ENCODE measurements at places on chromosomes 2 and 18. TPM values are rescaled to one million over a fixed set of nuclear protein-coding genes. Genes with fewer than 3 reads are reported as not detected.

DNA sequence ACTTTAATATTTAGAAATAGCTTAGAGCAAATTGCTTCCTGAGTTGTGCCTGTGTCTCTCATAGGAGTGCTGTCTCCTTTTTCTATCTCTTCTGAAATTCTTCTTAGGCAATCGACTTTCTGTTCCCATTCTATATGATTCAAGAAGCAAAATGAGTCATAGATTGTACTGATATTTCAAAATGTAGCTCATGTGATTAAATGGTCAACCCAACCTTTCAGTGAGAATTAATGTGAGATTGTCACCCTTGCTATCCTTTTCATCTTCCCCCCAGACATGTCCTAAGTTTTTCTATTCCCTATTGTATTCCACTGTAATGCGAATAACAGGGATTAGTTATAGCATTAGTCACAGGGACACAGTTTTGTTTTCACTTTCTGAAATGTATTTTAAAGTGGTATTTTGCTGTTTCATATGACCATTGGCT lies 413.6 kb downstream of the THSD7B start:
- DNase-seq = no peak

- DNase-seq = no peak
Measured at GRCh38 chr2:142599504-142599903, 278.0 kb upstream of the KYNU start.

DNA sequence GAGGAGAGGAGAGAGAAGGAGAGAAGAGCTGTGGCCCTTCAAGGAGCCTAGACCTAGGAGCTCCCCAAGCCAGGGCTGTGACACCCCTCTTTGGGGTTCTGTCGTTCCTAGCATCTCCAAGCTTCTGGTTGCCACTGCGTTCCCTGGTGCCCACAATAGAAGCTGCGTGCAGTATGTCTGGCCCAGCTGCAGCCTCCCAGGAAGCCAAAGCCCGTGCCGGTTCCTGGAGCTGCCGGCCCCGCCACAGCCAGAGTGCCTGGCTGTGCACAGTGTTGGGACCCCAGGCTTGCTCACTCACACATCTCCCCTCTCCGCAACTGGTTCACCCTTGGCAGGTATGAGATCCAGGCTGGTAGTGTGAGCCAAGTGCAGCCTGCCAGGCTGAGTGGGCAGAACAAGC lies 367.7 kb upstream of the MC4R start:
- no peak for DNase-seq

GRCh38 chr2:105546628-105546974 lies 147.8 kb upstream of the FHL2 start:
- peak; percentile 25 for DNase-seq

DNA sequence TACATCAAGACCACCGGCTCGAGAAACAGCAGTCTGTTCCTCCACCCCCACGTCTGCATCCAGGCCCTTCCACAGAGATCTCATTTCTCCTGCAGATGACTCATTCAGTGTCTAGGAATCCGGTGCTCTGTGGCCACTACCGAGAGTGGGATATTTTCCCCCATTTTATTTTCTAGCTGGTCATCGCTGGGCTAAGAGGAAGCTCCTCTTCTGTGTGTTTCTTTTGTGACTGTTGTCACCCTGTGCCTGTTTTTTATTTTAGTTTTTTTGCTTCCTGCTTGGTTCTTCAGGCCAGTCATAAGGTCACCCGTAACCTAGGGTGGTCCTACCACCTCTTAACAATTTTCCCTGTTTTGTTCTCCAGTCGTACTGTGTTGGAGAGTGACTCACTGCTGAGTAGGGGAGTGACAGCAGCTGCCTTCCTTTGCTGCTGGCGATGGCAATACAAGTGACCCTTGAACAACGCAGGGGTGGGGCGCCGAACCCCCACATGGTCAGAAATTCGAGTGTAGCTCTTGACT lies 6.7 kb downstream of the RAMP1 start:
- no peak for DNase-seq

DNA sequence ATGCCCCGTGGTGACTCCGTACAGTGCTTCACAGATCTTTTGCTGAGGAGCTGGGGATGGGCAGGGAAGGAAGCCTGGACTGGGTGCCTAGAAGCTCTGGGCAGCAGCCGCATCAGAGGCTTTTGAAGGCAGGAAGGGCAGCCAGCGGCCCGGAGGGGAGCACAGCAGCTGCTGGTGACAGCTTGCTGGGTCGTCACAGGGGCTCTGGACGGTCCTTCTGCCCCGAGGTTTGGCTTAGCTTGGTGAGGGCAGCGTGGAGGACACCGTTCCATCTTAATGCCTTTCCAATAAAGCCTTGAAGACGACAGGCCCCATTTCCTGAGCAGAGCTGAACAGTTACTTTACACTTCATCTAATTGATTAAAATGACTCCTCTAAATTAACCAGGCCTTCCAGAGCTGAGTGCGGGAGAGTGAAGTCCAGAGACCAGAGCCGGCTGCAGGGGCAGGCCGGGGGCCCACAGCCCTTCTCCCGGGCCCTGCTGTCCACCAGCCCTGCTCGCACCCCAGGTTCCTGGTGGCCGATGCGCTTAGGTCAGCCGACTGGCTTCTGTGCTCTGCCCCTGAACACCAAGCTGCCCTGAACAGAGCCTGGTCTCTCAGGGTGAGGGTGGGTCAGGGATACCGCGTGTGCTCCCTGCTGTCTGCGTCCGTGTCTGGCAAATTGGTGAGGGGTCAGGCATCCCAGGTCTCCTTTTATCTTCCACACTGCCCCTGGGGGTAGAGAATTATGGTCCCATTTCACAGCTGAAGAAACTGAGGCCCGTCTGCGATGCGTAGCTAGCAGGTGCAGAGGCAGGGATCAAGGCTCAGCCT lies 43.5 kb downstream of the RRM2 start:
- no peak for DNase-seq

DNA sequence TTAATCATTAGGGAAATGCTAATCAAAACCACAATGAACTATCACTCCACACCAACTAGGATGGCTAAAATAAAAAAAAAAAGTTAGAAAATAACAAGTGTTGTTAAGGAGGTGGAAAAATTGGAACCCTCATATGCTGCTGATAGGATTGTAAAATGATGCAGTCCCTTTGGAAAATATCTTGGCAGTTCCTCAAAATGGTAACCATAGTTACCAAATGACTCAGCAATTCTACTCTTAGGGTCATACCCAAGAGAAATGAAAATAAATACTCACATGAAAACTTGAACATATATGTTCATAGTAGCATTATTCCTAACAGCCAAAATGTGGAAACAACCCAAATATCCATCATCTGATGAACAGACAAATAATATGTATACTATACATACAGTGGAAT lies 15.7 kb upstream of the ACVR2A start:
- no peak for DNase-seq

GRCh38 chr2:62724886-62725711 lies 19.6 kb downstream of the EHBP1 start:
- peak; percentile 24 for DNase-seq

DNA sequence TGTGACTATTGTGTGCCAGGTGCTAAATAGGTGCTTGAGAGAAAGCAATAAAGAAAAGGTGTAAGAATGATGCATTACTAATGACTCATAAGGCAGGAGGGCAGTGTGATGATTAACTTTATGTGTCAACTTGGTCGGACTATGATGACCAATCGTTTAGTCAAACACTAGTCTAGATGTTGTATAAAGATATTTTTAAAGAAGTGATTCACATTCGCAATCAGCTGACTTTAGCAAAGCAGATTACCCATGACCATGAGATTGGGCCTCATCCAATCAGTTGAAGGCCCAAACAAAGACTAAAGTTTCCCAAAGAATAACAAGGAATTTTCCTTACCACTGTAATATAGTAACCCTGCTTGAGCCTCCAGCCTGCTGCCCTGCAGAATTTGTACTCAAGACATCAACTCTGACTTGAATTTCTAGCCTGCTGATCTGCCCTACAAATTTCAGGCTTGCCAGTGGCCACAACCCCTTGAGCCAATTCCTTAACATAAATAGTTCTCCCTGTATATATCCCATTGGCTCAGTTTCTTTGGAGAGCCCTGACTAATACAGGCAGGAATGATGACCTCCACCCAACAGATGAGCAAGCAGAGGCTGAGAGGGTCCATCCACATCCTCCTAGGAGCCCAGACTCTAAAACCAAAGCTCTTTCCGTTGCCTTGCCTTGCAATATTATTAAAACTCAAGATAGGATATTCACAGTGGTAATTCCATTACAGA lies 132.6 kb downstream of the ACTR3 start:
- no peak for DNase-seq

DNA sequence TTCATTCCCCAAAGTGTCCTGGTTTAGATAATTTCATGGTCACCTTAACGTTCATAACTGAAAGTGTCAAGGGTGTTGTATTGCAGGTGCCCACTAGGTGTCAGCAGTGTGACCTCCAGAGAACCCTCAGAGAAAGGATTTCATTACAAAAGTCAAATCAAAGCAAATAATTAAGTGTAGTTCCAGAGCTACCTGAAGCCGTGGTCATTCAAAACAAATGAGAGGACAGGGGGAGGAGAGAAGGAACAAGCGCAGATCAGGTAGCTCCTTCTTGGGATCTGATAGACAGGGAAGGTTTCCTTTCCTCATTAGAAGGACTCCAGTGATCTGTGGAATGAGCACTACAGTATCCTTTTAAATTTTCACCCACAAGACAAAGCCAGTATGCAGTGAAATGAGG lies at the start of gene SLC9A4:
Gene SLC9A4 (plus strand): TSS at position 207 of the 400 bp plus-strand sequence. CDS start 534 bp downstream, outside the sequence.
- DNase-seq = peak; percentile 73

GRCh38 chr2:192741889-192742288 lies 547.2 kb upstream of the TMEFF2 start:
- DNase-seq = no peak

DNA sequence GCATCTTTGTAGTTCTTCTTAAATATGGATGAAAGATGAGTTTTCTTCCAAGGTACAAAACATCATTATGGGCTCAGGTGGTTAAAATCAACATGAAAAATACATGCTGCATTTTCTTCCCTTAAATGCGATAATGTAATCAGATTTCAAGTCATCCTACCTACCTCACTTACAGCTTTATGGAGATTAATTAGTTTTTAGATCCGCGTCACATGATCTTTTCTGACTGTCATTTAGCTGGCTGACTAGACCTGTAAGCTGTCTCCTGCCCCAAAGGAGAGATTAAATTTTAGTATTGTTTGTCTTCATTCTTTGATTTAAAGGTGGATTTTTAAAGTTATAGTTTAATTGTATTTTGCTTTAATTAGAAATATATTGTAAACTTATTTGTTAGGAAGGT lies 678.0 kb upstream of the ZEB2 start:
- no peak for DNase-seq

GRCh38 chr18:63152096-63152495 lies 167.5 kb downstream of the BCL2 start:
- DNase-seq = peak; percentile 51

DNA sequence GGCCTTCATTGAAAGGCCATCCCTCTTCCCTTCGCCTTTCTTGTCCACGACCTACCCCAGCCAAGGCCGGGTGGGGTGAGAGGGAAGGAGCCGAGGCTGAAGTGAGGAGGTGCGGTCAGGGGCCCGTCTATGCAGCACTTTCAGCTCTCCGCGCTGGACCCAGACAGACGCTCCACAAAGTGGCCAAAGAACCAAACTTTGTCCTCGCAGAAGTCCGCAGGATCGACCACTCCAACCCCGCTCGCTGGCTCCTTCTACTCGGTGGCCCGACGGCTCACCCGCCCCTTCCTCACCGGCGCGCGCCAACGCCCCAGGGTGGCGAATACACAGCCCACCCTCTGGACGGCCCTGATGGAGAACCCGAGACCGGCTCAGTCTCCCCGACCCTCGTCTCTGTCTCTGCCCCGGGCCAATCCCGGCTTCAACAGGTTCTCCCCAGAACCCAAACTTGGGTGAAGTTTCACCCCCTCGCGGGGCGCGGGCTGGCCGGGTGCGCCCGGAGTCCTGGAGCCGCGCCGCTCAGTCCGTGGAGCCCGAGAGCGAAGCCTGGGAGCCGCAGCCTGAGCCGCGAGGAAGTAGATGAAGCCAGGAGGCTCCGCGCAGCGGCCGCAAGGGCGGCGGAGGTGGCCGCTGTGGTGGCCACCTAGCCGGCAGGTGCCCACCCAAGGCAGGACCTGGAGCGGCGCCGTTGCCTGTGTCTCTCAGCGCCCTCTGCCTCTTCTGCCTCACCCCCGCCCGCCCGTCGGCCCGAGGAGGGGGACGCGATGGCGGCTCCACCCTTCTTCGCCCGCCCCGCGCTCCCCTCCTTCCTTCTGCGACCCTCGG lies 26.7 kb upstream of the ALPP start:
- no peak for DNase-seq

TUBB8B gene
- total RNA-seq = not detected

CFAP221 gene
- total RNA-seq = not detected

ELOA2 gene
- not detected for total RNA-seq

SCTR gene
- total RNA-seq = not detected
